NCI-H446 treated with DMSO at 0.1 percent for 48 hours (cell line): ENCODE measurements at places on chromosomes 13 and 19.

GRCh38 chr19:5336195-5336965 lies 4.2 kb downstream of the PTPRS start:
- DNase-seq = no peak

GRCh38 chr13:40432018-40432978 lies 234.1 kb downstream of the FOXO1 start:
- no peak for DNase-seq

DNA sequence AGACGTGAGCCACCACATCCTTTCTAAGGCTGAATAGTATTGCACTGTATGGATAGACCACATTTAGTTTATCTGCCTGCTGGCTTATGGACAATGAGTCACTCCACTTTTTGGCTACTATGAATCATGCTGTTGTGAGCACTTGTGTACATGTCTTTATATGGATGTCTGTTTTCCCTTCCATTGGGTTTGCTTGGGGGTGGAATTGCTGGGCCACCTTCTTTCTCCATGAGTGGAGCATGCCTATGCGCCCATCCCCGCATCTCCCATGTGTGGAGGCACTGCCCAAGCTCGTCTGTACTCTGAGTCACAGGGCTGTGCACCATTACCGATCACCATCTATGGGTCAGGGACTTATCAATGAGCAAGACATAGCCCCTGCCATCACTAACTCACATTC lies 127.2 kb upstream of the GJB6 start:
- DNase-seq = no peak

- DNase-seq = no peak
These were observed 21.6 kb downstream of the EFNA2 start for GRCh38 chr19:1307320-1307719.

GRCh38 chr13:97478247-97478646 lies 44.3 kb downstream of the RAP2A start:
- no peak for DNase-seq

DNA sequence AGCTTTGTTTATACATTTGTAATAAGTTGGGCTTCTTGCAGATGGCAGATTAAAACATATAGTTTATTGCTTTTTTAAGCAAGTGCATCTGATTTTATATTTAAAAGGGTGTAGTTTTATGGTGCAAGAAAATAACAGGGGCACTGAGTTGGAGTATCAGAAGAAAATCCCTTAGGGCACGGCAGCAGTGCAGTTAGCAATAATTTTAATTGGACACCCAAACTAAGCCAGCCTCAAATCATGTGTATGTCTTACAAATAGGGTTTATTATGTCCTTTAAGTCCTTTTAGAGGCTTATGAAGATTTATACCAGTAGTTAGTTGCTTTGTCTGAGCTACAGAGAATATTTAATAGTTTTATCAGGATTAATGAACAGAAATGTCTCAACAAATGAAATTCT lies 57.5 kb downstream of the GPC6 start:
- no peak for DNase-seq
